ENCODE measurements at places on chromosomes 6 and 20.

- no peak for DNase-seq
Measured at GRCh38 chr20:38864662-38865061, 59.2 kb downstream of the PPP1R16B start.

DNA sequence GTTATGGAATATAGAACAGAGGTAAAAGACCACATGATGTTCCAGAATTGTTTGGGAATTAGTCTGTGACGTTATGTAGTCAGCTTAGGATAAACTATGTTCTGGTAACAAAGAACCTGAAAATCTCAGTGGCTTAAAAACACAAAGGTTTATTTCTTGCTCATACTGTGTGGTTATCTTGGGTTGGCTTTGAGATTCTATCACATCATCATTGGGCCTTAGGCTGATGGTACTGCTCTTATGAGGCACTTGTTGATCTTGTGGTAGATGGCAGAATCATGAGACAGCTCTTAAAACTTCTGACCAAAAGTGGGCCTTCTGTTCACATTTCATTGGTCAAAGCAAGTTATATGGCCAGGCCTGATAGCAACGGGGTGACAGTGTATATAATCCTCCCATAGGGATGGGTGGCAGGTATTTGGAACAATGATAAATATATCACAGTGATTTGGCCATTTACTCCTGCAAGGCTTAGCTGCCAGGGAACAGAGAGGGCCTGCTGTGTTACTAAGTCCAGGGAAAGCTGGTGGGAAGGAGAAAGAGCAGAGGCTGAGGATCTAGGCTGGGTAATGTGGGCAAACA, 13.5 kb downstream of the DHX35 start:
- no peak for DNase-seq

GRCh38 chr6:40353197-40353966, 233.8 kb downstream of the LRFN2 start:
- no peak for DNase-seq

DNA sequence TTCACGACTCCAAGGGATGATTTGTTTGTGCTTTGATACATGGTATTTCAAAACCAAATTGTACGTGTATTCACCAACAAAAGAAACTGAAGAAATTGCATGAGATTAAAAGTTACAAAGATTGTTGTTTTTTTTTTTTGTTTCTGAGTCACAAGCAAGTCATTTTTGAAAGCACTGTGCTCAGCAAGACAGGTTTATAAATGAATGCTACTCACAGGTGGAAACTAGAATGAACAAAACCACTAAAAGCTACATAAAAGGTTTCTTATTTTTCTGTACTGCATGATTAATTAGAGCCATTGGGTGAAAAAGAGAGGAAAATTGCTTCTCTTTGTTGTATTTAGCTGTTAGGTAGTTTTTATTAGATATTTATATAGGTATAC, 90.2 kb upstream of the RIPOR2 start:
- no peak for DNase-seq

Measured in suprapubic skin (tissue), 4 donors.